AG04450 (cell line): ENCODE measurements at places on chromosomes 5 and 9. TPM values are rescaled to one million over a fixed set of nuclear protein-coding genes. Genes with fewer than 3 reads are reported as not detected.

Gene FOXD4
- not detected in 2 replicates for polyA plus RNA-seq

Gene GSN
- 421 and 565 TPM in 2 replicates for polyA plus RNA-seq

Gene FOXE1
- 0.06 and 0.07 TPM in 2 replicates for polyA plus RNA-seq

Gene HTR1A
- polyA plus RNA-seq = not detected in 2 replicates

- DNase-seq = no peak
Measured at GRCh38 chr9:117317192-117317591, 97.7 kb downstream of the ASTN2 start.

DNA sequence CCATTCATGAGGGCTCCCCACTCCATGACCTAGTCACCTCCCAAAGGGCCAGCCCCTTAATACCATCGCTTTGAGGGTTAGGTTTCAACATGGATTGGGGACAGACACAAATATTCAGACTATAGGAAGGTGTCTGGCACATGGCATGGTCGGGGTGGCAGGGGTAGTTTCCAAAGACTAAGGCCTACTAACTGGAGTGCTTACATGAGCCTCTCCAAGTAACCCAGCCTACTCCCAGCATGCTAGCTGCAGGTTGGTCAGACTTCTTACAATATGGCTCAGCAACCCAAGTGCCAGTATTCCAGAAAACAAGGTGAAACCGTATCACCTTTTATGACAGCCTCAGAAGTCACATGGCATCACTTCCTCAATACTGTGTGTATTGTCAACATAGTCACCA, 19.9 kb upstream of the OTULINL start:
- no peak for DNase-seq

GRCh38 chr9:11595756-11596155, 983.0 kb upstream of the PTPRD start:
- no peak for DNase-seq

- DNase-seq = no peak
Measured at GRCh38 chr5:155460501-155460931, 447.0 kb downstream of the KIF4B start.
